Astrocyte of the hippocampus (primary cell): ENCODE measurements at places on chromosomes 5 and 9.

- DNase-seq, result no peak
These were observed 47.5 kb downstream of the FAM114A2 start for GRCh38 chr5:153991168-153991567.

GRCh38 chr9:107345327-107345726 is 62.2 kb downstream of the RAD23B start:
- DNase-seq, result no peak

- peak; percentile 67 for DNase-seq
These were observed 13.2 kb upstream of the ZBTB43 start for GRCh38 chr9:126791406-126792230.

DNA sequence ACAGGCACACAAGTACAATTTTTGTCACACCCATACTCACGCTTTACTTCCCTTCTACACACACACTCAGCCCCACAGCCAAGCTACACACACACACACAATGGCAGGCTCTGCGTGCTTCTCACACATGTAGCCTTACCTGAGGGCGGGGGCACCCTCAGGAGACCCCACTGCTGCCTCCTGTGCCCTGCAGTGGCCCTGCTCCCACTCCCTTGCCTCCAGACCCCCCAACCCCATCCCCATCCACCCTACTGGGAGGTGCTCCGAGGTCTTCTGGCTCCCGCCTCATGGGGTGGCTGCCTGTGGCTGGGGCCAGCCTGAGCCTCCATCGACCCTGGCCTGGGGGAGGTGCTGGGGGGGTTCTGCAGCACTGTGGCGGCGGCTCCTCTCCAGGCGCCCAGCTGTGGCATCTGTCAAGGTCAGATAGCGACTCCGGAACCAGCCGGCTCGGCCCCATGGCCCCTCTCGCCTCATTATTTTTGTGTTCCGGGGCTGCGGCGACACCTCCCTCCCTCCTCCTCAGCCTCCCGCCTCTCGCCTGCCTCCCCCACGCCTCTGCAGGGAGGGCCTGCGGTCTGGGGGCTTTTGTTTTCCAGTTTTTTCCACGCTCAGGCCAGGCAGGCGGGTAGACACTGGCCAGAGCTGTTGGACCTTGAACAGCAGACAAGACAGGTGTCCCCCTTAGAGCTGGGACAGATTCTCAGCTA is 21.7 kb downstream of the CXXC5 start:
- DNase-seq, result peak; percentile 76

DNA sequence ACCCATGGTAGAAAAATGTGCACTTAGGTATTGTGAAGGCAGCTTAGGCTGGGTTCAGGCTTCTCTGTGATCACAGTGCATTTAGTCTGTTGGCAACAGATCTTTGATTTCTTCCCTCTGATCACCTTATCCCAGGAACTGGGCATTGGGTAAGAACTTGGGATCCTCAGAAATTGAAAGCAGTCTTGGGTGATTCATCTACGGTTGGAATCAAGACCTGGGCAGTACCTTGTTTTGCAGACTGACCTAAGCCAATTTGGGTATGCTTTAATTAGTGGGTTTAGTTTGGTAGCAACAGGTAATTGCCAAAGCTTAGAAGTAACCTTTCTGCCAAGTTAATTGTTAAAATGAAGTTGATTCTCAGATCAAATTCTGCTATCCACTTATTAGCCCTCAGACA is 17.8 kb downstream of the ENTREP1 start:
- DNase-seq, result no peak

DNA sequence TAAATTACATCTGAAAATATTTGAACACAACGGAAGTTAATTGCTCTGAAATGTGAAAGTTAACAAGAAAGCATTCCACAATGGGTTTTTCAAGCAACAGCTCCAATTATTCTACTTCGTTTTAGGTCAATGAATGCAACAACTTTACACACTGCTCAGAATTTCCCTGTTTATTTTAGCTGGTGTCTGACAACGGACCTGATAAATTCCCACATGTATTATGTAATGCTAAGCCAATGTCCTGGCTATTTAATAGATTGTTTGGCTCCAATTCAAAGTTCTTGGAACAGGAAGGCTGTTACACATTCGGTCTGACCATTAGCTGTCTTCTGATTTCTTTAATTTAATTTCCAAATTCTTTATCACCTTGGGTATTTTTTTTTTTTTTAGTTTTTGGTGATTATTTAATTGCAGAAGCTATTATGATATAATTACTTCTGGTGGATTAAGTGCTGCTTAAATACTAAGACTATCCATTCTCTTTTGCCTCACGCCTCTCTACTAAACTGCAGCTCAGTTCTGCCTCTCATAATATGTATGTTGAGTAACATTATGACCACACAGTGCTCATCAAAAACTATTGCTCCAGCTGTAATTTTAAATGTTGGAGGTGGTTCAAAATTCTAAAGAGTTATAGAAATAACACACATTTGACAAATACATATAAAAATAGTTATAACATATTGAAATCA is 57.9 kb downstream of the MEF2C start:
- peak; percentile 81 for DNase-seq

DNA sequence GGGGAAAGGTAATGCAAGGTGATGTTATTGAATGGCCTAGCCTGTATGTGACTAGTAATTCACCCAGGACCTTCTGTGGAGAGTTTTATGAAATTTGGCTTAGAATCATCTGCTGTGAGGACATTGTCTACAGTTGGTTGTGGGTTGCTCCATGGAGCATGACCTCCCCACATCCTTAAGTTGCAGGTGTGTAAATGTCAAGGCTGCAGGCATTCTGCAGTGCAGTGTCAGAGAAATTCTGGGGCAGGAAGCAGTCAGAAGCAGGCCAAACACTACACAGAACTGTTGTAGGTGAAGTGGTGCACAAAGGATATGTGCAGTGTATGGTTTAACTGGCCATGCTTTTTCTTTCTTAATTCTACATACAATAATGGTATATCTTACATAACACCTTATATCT is 588.3 kb downstream of the EBF1 start:
- no peak for DNase-seq

- DNase-seq, result no peak
These were observed 84.9 kb downstream of the SLCO4C1 start for GRCh38 chr5:102211165-102211564.

GRCh38 chr5:173735184-173735583 is 118.7 kb upstream of the BOD1 start:
- no peak for DNase-seq

DNA sequence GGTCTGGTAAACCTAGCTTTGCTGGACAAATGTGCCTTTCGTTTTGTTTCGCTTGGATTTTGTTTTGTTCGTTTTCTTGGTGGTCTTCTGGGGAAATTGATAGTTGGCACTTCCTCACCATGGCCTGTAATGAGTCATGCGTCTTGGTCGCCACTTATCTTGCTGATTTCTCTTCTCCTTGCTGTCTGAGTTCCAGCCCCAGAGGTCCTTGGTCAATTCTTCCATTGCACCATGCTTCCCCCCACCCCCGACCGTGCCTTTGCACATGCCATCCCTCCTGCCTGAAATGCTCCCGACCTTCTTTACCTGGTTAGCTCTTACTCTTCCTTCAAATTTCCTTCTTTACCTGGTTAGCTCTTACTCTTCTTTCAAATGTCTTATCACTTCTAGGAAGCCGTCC is 168.7 kb upstream of the MSX2 start:
- DNase-seq, result peak; percentile 33

DNA sequence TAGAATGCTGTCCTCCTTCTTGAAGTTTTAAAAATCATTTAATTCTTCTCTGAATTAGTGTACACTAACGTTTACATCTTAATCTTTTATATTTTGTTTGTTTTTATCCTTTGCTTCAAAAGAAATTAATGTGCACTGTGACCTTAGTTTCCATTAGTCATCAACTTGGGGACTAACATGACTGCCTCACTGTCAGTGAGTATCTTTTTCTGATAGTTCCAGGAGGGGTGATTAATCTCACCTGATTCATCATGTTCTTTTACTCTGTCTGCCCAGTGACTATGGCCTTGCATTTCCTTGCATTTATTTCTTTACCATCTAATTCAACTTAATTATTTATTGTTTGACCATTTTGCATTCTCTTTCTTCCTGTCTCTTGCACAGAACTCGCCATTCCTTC is 33.4 kb upstream of the NR3C1 start:
- DNase-seq, result no peak

DNA sequence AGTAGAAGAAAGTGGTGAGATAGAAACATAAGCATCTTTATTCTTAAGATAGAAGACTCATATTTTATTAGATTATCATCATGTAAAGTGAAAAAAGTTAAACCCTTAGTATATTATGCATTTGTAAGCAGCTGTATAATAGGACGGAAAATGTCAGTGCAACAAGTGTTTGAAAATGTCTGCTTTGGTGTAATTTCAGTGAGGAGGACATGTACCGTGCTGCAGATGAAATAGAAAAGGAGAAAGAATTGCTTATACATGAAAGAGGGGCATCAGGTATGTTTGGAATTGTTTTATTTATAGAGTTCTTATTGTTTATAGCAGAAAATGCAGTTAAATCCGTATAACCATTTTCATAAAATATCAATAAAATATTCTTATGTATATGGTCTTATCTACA is 8.9 kb downstream of the OTULIN start:
- DNase-seq, result no peak

- DNase-seq, result no peak
These were observed 62.1 kb upstream of the TRPC7 start for GRCh38 chr5:136427426-136427825.

- DNase-seq, result no peak
These were observed 1038.7 kb downstream of the PTPRD start for GRCh38 chr9:9574080-9574479.

DNA sequence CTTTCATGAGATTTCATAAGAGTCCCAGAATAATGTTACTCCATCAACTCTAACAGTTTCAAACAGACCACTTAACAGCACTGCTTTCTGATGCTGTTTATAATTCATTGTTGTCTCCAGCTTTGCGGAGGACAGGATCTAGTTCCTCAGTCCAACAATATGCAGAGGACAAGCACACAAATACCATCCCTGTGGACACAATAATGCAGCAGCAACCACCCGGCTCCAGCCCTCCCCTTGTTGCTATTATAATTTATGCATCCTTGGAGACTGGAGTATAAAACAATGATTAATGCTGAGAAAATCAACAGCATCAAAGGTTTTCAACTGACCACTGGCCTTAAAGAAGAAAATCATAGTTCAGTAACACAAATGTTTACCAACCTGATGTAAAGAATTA is 108.3 kb downstream of the DENND1A start:
- DNase-seq, result peak; percentile 47

DNA sequence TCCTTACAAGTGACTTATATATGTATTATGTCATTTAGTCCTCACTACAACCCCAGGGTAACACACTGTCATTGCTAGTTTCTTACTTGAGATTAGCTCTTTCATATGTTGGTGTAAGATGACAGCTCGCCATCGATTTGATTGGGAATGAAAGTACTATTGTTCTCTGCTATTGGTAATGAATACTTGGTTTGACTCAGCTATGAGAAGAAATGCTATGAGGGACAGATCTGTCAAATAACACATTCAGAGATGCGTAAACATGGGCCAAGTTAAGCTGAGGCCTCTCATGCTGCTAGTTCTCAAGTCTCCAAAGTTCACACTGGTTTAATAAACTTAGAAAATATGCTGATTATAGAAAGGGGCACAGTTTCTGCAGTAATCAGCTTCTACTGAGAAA is 142.7 kb downstream of the SGCD start:
- DNase-seq, result no peak

- DNase-seq, result peak; percentile 3
These were observed 249.6 kb downstream of the FANCC start for GRCh38 chr9:95067897-95068296.
